Hypothalamus (tissue), 51 donors: ENCODE measurements at places on chromosomes 6 and 20.
A peak's percentile ranks its signal among the peaks of the same experiment; 100 is the strongest.

DNA sequence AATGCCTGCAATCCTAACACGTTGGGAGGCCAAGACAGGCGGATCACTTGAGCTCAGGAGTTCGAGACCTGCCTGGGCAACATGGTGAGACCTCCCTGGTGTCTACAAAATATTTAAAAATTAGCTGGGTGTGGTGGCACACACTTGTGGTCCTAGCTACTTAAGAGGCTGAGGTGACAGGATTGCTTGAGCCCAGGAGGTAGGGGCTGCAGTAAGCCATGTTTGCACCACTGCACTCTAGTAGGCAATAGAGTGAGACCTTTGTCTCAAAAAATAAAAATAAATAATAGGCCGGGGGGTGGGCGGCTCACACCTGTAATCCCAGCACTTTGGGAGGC lies 18.3 kb upstream of the RIPOR3 start:
- DNase-seq: no peak

GRCh38 chr6:35797837-35798526 lies 859 bp upstream of the CLPS start:
- DNase-seq: no peak

DNA sequence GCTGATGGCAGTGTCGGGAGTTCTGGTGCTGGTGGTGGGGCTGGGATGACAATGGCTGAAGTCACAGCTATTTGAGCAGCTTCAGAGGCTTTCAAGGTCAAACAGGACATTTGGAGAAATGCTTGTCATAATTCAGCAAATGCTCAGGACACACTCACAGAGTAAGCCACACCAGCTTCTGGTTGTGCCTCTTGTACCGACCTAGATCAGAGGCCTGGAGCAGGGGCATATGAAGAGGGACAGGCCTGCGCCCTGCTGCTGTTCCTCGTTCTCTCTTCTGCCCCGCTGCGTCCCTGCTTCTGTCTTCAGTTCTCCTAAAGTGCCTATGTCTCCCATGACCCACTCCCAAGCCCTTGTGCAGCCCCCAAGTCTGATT lies 893 bp upstream of the PGC start:
- DNase-seq: no peak

DNA sequence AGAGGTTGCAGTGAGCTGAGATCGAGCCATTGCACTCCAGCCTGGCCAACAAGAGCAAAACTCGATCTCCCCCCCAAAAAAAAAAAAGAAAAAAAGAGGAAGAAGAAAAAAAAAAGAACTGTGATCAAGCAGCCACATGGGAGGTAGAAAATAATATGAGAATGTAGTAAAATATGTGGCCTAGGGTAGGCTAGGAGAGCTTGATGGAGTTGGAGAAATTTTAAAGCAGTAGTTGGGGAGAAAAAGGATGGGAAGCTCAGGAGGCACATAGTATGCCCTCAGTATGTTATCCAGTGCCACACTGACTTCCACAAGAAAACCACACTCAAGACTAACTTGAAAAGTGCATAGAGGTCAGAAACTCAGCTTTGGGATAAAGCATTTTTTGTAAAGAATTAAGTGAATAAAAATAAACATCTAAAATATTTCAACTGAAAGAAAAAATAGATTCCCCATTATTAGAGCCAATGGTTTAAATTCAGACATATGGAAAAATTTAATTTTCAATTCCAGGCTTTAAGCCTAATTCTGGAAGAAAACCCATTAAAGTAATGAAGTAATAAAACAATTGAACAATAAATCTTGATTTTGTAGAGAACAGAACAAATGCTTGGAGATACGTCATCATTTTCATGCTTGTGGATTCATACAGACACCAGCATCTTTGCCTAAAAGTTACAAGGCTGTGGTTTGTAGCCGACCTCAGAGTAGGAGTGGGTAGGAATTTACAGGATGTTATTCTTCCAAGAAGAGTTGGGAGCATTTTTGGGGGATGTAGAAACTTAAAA lies 34.7 kb downstream of the PLEKHG1 start:
- no peak for DNase-seq

GRCh38 chr6:84390334-84390733 lies 162.9 kb upstream of the CEP162 start:
- no peak for DNase-seq

DNA sequence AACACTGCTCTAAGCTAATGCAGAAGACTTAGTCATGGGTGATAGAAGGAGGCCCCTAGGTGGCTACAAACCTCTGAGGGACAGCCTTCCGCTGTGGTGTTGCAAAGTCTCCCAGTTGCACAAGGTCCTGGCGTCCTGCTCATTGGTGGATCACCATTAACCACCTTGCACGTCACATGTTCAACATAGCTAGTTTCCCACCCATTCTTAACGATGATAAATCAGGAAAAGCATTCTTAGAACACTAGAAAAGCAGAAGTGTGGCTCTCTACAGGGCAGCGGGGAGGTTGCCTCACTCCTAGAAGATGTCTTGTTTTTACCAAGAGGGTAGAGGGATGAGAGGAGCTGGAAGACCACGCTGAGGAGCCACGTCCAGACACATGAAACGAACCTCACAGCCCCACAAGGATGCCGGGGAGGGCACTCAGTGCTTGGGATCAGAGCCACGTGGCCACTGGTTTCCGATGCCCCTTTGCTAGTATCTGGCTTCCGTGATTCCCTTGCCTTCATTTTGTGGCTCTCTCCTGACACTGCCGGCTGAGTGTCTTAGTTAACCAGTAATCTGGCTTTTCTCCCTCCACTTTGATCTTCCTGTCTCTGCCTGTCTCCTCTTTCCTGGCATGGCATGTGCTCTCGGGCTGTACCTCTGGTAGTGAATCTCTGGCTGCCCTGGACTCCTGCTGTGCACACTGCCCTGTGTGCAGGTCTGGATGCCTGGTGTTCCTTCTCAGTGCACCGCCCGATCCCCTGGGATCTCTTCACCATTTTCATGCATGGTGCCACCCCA lies 91.4 kb upstream of the NEDD9 start:
- no peak for DNase-seq

GRCh38 chr6:137415127-137415833 lies 78.9 kb downstream of the OLIG3 start:
- peak; percentile 58 for DNase-seq

DNA sequence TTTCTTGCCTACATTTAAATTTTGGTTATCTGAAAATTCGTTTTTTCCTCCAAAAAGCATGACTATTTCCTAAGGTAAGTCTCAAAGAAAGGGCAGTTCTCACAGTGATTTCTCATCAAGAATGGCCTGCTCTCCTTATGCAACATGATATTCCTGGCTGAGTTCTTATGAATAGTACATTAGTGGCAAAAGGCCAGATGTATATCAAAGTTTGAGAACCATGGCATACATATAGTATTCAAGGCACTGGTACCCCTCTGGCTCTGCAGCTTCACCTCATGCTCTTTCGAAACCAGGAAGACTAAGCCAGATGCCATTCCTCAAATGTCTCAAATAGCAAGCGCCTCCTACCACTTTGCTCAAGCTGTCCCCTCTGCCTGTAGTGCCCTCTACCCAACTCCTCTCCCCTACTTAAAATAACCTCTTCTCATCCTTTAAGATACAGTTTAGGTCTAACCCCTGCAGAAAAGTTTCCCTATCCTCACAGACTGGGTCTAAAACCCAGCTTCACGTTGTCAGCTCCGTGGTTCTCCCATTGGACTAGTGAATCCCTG lies 280.3 kb downstream of the HACE1 start:
- DNase-seq: no peak

GRCh38 chr6:96194675-96195074 lies 178.9 kb downstream of the FUT9 start:
- no peak for DNase-seq

DNA sequence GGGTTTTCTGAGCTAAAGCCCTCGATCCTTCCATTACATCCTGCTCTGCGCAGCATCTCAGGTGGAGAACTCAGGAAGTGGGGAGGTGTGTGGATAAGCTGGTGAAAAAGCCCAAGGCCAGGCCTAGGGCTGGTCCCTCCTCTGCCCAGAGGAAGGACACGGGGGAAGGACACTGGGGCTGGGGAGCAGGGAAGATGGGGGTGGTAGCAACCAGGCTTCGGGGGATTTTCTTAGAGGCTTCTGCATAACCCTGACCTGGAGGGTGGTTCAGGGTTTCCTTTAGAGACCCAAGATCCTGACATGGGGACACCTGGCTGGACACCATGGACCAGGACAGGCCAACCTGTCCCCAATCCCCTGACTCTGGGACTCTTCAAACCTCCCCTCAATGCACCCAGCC lies 37.9 kb downstream of the SUN5 start:
- no peak for DNase-seq

- DNase-seq: no peak
Observed at GRCh38 chr6:114284281-114284680, 58.5 kb downstream of the HS3ST5 start.

DNA sequence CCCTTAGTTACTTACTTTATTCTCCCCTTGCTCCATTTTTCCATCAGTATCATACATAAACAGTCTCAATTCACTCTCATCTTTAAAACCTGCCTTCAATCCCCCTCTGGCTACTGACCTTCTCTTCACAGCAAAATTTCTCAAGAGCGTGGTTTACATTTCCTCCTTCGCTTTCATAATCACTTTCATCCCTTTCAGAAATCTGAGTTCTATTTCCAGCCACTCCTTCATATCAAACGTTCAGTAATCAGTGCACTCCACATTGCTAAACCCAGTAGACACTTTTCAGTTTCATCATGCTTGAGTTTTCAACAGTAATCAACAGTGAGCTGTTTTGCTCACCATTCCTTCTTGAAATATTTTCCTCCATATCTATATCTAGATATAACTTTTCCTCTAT lies 176.7 kb upstream of the HSF2 start:
- no peak for DNase-seq

- no peak for DNase-seq
Observed at GRCh38 chr6:122363769-122364483, 35.5 kb upstream of the HSF2 start.

DNA sequence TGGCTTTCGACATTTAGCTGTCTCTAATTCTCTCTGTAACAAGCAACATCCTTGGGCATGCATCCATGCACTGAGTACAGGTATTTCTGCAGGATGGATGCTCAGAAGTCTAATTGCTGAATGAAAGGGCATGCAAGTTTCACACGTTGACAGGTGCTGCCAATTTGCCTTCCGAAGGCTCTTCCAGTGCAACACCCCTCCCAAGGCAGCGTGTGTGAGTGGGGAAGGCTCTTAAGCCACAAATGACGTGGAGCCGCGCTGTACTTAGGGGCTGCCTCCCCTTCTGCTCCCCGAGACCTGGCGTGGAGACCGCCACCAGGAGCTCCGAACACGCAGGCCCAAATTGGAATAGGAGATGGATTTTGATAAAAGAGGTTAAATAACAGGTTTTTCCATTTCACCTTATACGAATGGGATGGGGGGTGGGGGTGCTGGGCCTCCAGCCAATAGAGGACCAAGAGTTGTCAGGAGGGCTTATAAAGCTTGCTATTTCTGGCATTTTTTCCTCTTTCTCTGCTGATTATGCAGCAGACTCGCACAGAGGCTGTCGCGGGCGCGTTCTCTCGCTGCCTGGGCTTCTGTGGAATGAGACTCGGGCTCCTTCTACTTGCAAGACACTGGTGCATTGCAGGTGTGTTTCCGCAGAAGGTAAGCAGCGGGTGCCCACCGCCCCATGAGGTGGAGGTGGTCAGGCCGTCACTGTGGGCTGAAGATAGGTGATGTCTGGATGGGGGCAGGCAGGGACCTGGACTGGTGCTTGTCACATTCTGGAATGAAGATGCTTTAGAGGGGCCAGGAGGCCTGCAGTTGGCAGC lies 30.9 kb downstream of the TOX2 start:
- DNase-seq: no peak

DNA sequence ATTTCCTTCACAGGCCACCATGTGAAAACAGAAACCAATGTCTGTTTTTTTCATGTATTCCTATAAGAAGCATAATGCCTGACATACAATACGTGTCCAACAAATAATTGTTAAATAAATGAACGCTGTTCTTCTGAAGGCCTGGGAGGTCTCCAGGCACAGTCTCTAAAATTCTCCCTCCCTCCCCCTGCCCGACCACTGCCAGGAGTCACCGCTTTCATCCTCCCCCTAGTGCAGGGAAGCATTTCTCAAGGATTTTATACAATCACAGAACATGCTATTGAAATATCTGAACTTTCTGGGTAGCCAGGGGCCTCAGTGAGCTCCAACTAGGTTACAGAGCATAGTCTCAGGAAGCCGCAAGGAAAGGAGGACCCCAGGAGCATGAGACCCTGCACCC lies 95.3 kb downstream of the ZNF217 start:
- no peak for DNase-seq

DNA sequence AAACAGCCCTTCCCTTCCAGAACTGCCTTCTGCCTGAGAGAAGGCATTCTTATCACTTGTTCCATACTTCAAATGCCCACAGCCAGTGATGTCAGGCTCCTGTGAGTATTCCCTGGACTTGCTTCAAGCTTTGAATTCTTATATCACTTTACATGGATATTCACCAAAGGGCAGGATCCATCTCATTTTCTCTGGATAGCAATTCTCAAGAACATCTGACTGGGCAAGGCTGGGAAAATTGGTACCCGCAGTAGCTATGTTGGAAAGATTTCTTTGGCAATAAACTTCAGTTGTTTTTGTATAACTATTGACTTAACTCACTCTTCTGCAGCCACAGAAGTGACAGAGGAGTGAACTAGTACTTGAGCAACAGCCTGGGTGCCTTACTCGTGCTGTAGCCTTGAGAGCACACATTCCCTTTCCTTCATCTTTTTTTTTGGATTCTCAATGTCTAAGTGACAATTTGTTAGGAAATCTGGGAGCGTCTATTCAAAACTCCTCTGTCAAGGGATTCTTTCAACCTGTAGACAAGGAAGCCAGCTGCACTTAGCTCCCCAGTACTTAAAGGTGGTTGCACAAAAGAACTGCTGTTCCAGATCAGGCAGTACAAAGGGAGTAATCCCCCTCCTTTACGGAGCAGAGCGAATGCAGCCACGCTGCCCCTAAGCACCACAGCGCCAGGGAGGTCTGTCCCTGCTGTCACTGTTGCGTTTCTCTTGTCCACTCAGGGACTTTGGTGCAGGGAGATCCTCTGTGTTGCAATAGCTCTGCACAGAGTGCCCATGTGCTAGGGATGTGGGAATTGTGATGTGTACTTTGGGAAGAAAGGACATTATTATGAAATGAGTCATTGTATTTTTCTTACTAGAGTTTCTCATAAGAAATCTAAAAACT lies 69.6 kb downstream of the JAG1 start:
- DNase-seq: no peak
